ENCODE measurements at places on chromosomes 5 and 9.

DNA sequence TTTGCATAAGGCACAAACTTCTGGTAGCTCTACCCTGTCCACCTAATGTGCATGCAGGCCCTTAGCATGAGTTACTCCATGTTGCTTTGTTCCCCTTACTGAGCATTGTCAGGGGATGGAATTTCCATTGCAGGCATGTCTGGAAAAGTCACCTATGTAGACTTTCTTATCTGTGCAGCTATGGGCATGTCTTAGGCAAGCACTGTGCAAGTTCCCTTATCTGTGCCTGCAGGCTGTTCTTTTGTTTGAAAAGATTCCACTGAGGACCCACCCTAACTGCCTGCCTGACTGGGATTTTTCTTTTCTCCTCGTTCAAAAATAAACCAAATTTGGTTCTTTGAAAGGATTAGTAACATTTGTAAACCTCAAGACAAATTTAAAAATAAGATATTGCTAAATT is 587.0 kb downstream of the CDH18 start:
- DNase-seq: no peak

DNA sequence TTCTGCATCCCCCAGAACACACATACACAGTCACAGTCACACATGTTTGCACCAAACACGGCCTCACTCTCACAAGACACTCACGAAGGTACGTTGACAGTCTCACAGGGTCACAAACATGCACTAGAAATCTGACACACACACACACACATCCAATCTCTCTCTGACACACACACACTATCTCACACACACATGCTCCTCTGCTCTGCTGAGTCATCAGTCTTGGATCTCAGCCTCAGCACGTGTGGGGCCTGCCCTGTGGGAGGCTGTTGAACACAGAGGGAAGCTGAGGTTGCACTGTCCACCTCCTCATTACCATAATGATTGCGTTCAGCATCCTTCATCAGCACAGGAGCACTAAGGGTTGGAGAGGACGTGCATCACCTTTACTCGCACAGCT is 188.8 kb downstream of the MTRR start:
- no peak for DNase-seq

DNA sequence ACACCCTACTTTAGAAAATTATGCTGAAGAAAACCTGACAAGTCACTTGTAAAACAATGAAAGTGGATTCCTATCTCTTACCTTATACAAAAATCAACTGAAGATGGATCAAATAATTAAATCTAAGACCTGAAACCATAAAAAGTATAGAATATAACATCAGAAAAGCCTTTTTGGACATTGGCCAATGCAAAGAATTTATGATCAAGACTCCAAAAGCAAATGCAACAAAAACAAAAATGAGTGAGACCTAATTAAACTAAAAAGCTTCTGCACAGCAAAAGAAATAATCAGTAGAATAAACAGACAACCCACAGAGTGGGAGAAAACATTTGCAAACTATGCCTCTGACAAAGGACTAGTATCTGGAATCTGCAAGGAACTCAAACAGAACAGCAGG is 303.0 kb upstream of the CDH9 start:
- DNase-seq: no peak

DNA sequence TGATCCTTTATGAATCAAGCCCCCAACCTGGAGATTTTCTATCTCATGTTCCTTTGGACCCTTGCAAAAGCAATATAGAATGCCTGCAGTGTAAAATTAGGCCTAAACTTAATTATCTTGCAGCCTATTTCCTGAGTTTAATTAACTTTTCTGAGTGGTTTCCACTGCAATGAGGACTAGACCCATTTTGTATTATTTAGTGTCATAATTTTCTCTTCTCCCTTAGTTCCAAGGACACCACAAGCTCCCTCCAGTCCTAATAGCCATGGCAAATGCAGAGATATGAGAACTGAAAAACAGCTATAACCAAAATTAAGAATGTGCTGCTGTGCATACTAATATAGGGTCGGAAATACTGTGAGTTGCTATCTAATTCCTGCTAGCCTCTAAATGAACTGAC is 90.9 kb upstream of the GRAMD2B start:
- no peak for DNase-seq

DNA sequence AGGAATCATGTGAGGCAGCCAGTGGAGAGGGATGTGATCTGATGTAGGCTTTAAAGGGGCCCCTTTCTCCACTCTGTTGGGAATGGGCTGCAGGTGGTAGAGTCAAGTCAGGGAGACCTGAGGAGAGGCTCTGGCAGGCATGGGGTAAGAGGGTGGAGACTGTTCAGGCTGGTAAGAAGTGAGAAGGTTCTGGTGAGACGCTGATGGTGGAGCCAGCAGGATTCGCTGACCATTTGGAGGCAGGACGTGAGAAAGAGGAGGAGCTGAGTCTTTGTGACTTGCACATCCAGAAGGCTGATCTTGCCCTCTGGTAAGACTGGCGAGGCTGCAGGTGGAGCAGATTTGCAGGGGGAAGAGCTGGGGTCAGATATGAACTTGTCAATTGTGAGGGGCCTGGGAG is 248.0 kb downstream of the NSG2 start:
- DNase-seq: no peak

GRCh38 chr5:180090769-180091546 is 19.4 kb upstream of the RNF130 start:
- no peak for DNase-seq

GRCh38 chr5:2262620-2263019 is 379.9 kb upstream of the IRX4 start:
- no peak for DNase-seq

DNA sequence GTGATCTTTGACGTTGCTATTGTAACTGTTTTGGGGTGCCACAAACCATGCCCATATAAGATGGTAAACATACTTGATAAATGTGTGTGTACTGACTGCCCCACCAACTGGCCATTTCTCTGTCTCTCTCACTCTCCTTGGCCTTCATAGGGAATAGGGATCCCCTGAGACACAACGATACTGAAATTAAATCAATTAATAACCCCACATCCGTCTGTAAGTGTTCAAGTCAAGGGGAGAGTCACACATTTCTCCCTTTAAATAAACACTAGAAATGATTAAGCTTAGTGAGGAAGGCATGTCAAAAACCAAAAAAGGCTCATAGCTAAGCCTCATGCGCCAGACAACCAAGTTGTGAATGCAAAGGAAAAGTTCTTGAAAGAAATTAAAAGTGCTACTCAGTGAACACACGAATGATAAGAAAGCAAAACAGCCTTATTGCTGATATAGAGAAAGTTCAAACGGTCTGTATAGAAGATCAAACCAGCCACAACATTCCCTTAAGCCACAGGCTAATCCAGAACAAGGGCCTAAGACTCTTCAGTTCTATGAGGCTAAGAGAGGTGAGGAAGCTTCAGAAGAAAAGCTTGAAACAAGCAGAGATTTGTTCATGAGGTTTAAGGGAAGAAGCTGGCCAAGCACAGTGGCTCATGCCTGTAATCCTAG is 111.1 kb downstream of the UGCG start:
- DNase-seq: no peak

DNA sequence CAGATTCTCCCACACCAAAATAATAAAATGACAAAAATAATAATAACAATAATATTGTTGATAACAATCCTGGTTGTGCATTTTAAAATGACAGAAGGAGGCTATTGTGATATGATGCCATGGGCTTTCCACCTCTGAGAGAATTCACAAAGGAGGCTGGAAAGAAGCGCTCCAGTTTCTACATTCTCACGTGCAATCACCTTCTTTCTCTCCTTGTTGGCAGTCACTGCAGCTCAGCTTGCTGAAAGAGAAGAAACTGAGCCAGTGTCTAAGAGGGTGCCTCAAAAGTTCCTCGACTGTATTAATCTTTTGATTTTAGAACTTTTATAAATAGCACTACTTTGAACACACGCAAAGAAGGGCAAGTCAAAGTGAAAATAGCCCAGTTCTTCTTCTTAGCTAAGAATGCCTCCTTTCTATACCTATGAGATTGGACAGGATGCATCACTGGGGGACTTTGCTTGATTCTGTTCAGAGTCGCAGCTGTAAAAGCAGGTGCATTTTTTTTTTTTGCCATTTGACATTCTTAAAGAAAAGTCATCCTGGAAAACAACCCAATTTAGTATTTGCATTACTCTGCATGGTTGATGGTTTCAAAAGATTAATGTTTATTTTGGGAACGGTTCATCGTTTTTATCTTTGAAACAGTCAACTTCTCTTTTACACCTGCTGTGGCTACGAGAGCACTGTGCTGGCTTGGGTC is 12.4 kb upstream of the SUB1 start:
- DNase-seq: no peak

DNA sequence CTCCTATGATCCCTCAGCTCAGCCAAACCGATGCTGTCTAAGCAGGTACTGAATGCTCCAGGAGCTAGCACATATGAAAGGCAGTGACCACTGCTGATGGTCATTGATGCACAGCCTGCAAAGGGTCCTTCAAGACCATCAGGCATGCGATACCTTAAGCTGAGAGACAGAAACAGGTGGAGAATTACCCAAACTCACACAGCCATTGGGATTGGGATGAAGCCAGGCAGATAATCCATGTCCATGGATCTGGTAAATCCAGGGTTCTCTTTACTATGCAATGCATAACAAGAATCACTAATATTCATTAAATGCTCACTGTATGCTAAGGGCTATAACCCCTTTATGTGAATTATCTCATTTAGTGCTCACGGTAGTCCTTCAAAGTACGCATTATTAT is 36.2 kb downstream of the RAPGEF1 start:
- DNase-seq: peak; percentile 5

DNA sequence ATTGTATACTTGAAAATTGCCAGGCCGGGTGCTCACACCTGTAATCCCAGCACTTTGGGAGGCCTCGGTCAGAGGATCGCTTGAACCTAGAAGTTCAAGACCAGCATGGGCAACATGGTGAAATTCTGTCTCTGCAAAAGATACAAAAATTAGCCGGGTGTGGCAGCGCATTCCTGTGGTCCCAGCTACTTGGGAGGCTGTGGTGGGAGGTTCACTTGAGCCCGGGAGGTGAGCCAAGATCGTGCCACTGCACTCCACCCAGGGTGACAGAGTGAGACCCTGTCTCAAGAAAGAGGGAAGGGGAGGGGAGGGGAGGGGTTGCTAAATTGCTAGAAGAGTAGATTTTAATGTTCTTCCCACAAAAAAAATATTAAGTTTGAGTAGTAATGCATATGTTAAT is 53.2 kb downstream of the FNBP1 start:
- no peak for DNase-seq

GRCh38 chr5:126438267-126438666 is 15.1 kb downstream of the GRAMD2B start:
- no peak for DNase-seq

- DNase-seq: peak; percentile 87
These were observed 16.0 kb downstream of the TEK start for GRCh38 chr9:27125030-27125429.

GRCh38 chr9:127574072-127574993 is 37.7 kb upstream of the STXBP1 start:
- DNase-seq: no peak

- DNase-seq: peak; percentile 63
These were observed 77.1 kb upstream of the KLF4 start for GRCh38 chr9:107566611-107567061.

- DNase-seq: no peak
These were observed 20.6 kb upstream of the NIM1K start for GRCh38 chr5:43171451-43171850.

- DNase-seq: no peak
These were observed 107.7 kb downstream of the GDA start for GRCh38 chr9:72256931-72257330.

GRCh38 chr5:132095424-132095972 is 21.9 kb downstream of the CSF2 start:
- DNase-seq: no peak

- DNase-seq: no peak
These were observed 16.0 kb downstream of the TRAF1 start for GRCh38 chr9:120910643-120911042.

- no peak for DNase-seq
These were observed 36.9 kb upstream of the RXRA start for GRCh38 chr9:134289241-134289875.

GRCh38 chr9:94720846-94721549 is 5.5 kb upstream of the AOPEP start:
- no peak for DNase-seq

GRCh38 chr5:33415811-33416354 is 24.9 kb upstream of the TARS1 start:
- no peak for DNase-seq

Measured in right forelimb (tissue), 1 donor.